Activated T-cell treated with anti-CD3 and anti-CD28 coated beads, Interleukin-2, amount 50 U/mL, for 48 hours (primary cell): ENCODE measurements at places on chromosomes 6 and 20.

DNA sequence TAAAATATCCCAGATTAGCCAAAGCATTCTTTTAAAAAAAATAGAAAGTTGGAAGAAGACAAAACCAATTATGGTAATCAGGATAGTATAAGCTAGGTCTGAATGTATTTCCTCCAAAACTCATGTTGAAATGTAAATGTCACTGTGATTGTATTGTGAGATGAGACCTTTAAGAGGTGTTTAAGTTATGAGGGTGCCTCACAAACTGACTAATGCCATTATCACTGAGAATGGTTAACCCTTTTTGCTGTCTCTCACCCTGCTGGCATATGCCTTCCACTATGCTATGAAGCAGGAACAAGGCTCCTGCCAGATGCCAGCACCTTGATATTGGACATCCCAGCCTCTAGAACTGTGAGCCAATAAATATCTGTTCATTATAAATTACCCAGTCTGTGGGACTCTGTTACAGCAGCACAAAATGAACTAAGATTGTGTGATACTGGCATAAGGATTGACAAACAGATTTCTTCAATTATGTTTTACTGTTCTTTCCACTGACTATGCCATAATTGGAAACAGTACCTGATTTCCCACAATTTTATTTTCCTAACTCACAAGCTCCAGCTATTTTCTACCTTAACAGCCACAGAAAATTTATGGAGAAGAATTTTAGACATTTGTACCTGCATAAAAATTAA, 63.8 kb downstream of the IBTK start:
- DNase-seq = no peak

DNA sequence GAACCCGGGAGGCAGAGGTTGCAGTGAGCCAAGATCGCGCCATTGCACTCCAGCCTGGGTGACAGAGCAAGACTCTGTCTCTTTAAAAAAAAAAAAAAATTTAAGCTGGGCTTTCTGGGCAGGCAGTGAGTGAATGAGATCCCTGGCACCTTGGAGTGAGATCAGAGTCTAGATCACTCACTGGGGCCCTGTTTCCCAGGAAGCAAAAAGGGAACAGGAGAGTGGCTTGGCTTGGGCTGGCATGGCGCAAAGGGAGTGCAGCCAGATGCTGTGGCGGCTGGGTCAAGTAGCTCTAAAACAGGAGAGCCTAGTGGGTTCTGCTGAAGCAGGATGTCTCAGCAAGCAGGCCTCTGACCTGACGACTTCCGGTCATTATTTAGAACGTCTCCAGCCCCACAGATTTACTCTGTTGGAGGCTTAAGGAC, 10.4 kb downstream of the PLCG1 start:
- DNase-seq = no peak

- no peak for DNase-seq
Measured at GRCh38 chr6:92700411-92700810, 718.9 kb downstream of the EPHA7 start.

- no peak for DNase-seq
Measured at GRCh38 chr6:99241905-99242534, 107.5 kb downstream of the FAXC start.

DNA sequence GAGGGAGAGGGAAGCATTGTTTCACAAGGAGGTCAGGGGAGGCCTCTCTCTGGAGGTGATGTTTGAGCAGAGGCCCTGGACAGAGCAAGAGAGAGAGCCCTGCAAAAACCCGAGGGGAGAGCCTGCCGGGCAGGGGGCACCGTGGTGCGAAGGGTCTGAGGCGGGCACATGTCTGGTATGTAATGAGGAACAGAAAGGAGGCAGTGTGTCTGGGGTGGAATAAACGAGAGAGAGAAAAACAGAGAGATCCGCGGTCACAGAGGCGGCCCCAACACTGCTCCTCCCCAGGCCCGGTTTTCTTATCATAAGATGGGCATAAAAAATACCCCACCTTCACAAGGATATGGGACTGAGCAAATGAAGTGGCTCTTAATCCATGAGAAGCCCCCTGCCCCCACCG, 119.2 kb downstream of the PREX1 start:
- no peak for DNase-seq

- no peak for DNase-seq
Measured at GRCh38 chr6:136033416-136033815, 181.9 kb downstream of the PDE7B start.
